Kidney (tissue), 22 donors: ENCODE measurements at places on chromosomes 7 and 10. TPM values are rescaled to one million over a fixed set of nuclear protein-coding genes. Genes with fewer than 3 reads are reported as not detected.

- H3K27ac ChIP-seq, result no peak overlapping the region
- no peaks in the 10 kb centered on the region for H3K4me1 ChIP-seq
- H3K4me3 ChIP-seq, result no peak overlapping the region
- no peak for DNase-seq
- H3K36me3 ChIP-seq, result no peaks in the 10 kb centered on the region
Observed at GRCh38 chr10:126012485-126012884, 116.1 kb downstream of the FANK1 start.

AUTS2 gene
- 33.8 TPM for total RNA-seq

DNA sequence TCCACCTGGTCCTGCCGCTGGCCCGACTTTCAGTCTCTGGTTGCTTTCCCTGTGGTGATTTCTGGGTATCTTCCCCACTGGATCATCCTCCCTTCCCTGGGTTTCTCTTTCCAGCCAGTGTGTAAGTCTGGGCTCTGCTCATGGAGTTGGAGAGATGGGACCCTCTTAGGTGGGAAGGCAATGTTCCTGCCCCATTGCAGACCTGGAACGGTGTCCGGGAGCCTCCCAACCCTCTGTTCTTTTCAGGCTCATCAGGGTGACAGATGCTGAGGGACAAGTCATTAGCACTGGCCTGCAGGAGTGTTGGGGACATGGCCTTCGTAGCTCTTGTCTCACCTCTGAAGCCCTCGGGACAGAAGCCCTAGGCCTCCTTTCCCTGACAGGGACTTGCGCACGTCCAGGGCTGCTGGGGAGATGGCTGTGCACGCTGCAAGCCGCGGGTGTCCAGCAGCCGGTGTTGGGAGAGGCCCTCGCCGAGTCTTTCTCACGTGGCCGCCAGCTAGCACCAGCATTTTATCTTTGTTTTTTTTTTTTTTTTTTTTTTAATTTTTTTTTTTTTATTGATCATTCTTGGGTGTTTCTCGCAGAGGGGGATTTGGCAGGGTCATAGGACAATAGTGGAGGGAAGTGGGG, 17.2 kb downstream of the ZNF783 start:
- H3K27ac ChIP-seq, result no peak overlapping the region
- H3K27me3 ChIP-seq, result no peaks in the 10 kb centered on the region
- peaks cover 11% of the 10 kb centered on the region for H3K36me3 ChIP-seq
- H3K4me3 ChIP-seq, result no peak overlapping the region
- DNase-seq, result no peak

PPP3CB gene
- 36.1 TPM for total RNA-seq

UCN3 gene
- total RNA-seq, result not detected

MALRD1 gene
- 2.0 TPM for total RNA-seq

DNA sequence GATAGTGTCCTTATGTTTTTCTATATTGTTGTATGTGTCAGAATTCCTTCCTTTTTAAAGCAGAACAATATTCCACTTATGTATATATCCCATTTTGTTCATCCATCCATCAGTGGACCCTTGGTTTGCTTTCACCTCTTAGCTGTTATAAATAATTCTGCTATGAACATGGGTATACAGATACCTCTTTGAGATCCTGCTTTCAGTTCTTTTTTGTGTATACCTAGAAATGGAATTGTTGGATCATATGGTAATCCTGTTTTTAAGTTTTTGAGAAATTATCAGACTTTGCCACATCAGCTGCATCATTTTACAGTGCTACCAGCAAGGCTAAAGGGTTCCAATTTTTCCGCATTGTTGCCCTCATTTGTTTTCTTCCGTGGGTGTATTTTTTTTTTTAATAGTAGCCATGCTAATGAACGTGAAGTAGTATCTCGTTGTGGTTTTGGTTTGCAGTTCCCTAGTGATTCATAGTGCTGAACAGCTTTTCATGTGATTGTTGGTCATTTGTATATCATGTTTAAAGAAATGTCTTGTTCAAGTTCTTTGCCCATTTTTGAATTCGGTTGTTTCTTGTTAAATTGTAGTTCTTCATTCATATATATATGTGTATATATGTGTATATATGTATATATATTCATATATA, 87.8 kb downstream of the LCOR start:
- H3K27me3 ChIP-seq, result no peaks in the 10 kb centered on the region
- DNase-seq, result no peak
- H3K36me3 ChIP-seq, result peaks cover 1% of the 10 kb centered on the region
- no peak overlapping the region for H3K4me3 ChIP-seq
- H3K4me1 ChIP-seq, result no peaks in the 10 kb centered on the region

GRCh38 chr10:73964743-73965142, 33.2 kb upstream of the VCL start:
- peaks cover 5% of the 10 kb centered on the region for H3K4me1 ChIP-seq
- no peaks in the 10 kb centered on the region for H3K36me3 ChIP-seq
- DNase-seq, result no peak
- no peak overlapping the region for H3K27ac ChIP-seq
- H3K4me3 ChIP-seq, result no peak overlapping the region
